Stomach (tissue), 19 donors: ENCODE measurements at places on chromosomes 12 and 14.
A peak's percentile ranks its signal among the peaks of the same experiment; 100 is the strongest.

- no peaks in the 10 kb centered on the region for H3K27me3 ChIP-seq
- no peak overlapping the region for H3K4me3 ChIP-seq
- peak; percentile 37 for DNase-seq
- H3K27ac ChIP-seq: no peak overlapping the region
These were observed 209.6 kb downstream of the CRADD start for GRCh38 chr12:93886533-93887511.

DNA sequence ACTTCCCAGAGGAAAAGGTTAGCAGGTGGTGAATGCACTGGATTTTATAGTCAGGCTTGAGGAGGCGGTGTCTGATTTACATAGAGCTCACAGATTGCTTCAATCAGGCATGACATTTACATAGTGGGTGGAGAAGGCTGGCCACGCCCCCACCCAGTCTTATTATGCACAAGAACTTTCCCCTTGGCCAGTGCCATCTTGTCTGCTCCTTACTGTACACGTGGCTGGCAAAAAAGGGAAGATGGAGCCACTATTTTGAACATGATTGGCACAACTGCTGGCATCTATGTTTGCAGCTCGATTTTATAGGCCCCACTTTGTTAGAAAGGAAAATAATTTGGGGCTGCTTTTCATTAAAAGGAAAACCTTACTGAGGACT lies 10.9 kb upstream of the LGMN start:
- no peaks in the 10 kb centered on the region for H3K36me3 ChIP-seq
- no peaks in the 10 kb centered on the region for H3K4me1 ChIP-seq
- no peaks in the 10 kb centered on the region for H3K27me3 ChIP-seq
- H3K27ac ChIP-seq: no peak overlapping the region

DNA sequence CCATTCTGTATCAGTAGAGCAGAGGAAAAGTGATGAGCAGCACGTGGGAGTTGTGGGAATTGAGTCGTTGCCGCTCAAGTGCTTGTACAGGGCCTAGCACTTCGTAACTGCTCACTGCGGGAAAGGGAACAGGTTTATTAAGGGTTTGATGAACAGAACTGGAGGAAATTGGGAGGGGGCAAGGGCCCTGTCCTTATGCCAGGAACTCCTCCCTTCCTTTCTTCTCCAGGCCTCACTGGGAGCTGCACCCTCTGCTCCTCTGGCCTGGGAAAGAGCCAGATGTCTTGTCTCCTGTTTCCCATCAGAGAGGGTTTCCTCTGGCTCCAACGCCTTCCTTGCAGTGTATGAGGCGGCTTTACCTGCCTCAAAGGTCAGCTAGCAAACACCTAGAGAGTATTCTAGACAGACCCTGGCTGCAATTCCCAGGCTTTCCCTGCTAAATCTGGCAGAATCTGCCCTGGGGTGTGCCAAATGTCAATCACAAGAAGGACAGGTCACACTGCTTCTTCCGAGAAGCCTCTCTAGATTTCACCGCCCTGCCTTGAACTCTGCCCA lies 78.4 kb downstream of the NTF3 start:
- DNase-seq: no peak
- H3K27me3 ChIP-seq: no peaks in the 10 kb centered on the region
- H3K4me1 ChIP-seq: no peaks in the 10 kb centered on the region
- H3K27ac ChIP-seq: no peak overlapping the region
- H3K4me3 ChIP-seq: no peak overlapping the region

DNA sequence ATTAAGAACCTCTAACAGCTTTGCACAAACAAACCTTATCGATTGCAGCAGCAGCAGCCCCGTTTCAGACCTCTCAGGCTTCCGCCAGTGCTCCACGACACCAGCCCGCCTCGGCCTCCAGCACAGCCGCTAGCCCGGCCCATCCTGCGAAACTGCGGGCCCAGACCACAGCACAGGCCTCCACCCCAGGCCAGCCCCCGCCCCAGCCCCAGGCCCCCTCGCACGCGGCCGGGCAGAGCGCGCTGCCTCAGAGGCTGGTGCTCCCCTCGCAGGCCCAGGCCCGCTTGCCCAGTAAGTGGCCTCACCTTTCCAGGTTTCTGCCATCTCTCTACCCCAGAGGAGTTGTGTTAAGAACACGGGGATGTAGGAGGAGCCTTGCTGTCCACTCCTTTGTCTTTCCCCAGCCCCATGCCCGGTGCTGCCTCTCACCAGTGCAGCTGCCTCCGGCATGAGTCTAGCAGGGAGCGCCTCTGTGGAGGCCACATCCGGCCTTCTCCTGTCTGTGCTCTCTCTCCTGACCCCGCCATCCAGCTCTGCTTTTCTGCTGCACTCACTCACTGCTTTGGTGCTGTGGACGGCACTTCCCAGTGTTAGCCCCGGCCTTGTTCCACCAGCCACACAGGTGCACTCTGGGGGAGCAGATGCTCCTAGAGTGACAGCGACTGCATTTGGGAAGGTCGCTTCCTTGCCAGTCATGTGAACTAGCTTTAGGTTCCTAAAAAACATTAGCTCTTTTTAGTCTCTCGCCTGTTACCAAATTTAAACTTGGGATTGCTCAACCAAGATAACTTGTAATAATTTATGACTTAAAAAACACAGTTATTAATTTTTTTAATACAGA lies 71.5 kb downstream of the EP400 start:
- no peak for DNase-seq
- H3K27ac ChIP-seq: no peak overlapping the region
- peaks cover 100% of the 10 kb centered on the region for H3K36me3 ChIP-seq
- no peaks in the 10 kb centered on the region for H3K27me3 ChIP-seq
- no peak overlapping the region for H3K4me3 ChIP-seq

DNA sequence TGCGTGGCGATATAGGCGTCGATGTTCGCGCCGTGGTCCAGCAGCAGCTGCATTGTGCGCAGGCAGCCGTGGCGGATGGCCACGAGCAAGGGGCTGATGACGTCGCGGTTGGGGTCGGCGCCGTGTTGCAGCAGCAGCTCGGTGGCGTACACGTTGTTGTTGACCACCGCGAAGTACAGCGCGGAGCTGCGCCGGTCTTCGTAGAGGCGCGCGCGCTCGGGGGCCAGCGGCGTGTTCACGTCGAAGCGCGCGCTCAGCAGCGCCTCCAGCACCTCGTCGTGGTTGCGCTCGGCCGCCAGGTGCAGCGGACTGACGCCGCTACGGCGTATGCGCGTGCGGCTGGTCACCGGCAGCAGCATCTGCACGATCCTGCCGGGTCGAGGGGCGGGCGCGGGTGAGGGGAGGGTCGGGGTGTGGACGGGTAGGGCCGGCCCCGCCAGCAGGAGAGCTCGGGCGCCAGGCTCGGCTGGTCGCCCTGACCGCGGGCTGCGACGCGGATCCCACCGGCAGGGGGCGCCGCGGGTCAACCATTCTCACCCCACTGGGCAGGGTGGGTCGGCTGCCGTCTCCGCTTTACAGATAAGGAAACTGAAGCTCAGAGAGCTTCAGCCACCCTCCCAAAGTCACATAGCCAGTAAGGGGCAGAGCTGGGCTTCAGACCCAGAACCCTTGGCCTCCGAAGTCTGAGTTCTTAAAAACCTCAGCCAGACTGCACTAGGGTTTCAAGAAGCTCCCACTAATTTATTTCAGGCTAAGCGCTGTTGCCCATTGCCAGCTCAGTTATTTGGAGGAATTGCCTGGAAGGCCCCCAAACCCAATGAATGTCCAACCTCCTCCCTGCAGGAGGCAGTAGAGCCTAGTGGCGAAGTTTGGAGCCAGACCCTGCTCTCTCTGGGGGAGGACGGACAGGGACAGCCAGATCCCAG lies 12.4 kb downstream of the FAM181A start:
- peak overlapping the region; percentile 33 for H3K4me3 ChIP-seq
- peaks cover 7% of the 10 kb centered on the region for H3K4me1 ChIP-seq
- peak; percentile 84 for DNase-seq
- H3K36me3 ChIP-seq: peaks cover 31% of the 10 kb centered on the region

GRCh38 chr14:94682061-94682516 lies 69.9 kb downstream of the SERPINA3 start:
- no peak overlapping the region for H3K27ac ChIP-seq
- H3K4me1 ChIP-seq: no peaks in the 10 kb centered on the region
- no peak overlapping the region for H3K4me3 ChIP-seq
- H3K27me3 ChIP-seq: peaks cover 44% of the 10 kb centered on the region

DNA sequence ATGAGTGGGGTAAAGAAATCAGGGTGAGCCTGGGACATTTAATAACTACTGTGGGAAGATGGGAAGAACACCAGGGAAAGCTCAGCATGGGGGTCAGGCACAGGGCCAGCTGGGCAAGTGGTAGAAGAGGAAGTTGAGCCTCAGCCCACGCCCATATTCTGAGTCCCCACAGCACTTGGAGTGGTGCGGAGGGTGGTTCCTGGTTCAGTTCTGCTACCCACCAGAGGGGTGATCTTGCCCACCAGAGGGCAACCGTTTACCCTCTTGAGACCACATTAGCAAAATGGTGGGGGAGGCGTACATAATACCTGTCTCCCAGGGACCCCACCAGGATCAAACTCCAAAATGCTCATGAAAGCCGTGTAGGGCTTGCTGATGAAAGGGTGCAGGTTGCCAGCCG lies 16.8 kb upstream of the ANKRD33 start:
- DNase-seq: no peak
- H3K36me3 ChIP-seq: no peaks in the 10 kb centered on the region
- no peak overlapping the region for H3K27ac ChIP-seq

- peaks cover 5% of the 10 kb centered on the region for H3K4me1 ChIP-seq
- peaks cover 100% of the 10 kb centered on the region for H3K36me3 ChIP-seq
- no peaks in the 10 kb centered on the region for H3K27me3 ChIP-seq
These were observed 86.5 kb upstream of the ZFP36L1 start for GRCh38 chr14:68879321-68879781.

- no peak overlapping the region for H3K4me3 ChIP-seq
- DNase-seq: no peak
- no peaks in the 10 kb centered on the region for H3K36me3 ChIP-seq
- H3K4me1 ChIP-seq: peaks cover 5% of the 10 kb centered on the region
- no peaks in the 10 kb centered on the region for H3K27me3 ChIP-seq
These were observed 7.8 kb downstream of the STX2 start for GRCh38 chr12:130831246-130831645.

DNA sequence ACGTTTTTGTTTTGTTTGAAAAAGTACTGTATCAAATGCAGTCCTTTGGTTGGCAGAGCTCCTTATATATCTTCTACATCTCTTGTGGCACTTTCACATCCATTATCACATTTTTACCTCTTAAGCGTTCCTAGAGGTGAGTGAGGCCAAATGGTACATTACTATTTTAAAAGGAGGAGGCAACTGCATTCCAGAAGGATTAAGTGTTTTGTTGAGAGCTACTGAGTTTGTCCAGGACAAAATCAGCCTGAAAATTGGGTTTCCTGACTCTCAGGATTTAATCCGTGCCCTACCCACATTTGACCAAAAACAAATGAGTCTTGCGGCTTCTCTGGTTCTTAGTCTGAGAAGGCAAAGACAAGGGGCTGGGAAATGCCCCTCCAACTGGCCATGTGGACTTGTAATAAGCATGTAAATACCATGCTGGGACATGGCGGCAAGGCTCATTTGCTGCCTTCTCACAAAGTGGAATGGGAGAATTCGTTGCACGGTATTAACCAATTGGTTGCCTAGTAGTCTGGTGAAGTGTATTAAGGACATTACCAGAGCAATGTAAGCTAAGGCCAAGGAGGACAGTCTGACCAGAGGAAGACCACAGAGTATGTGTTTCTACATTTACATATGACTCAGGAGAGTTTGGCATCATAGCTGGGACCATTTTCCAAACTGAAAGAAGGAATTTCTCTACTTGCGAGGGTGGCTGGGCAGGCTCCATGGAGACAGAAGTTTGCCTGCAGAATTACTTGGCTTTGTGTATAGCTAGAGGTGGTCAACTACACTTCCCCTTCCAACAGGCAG lies 175.8 kb upstream of the PLXNC1 start:
- H3K4me3 ChIP-seq: no peak overlapping the region
- H3K27me3 ChIP-seq: no peaks in the 10 kb centered on the region
- H3K4me1 ChIP-seq: no peaks in the 10 kb centered on the region
- DNase-seq: no peak
- no peaks in the 10 kb centered on the region for H3K36me3 ChIP-seq

GRCh38 chr12:77060136-77060882 lies 5.1 kb downstream of the E2F7 start:
- H3K27me3 ChIP-seq: peaks cover 4% of the 10 kb centered on the region
- H3K4me3 ChIP-seq: no peak overlapping the region
- H3K4me1 ChIP-seq: peaks cover 28% of the 10 kb centered on the region
- H3K36me3 ChIP-seq: no peaks in the 10 kb centered on the region
- H3K27ac ChIP-seq: no peak overlapping the region

- H3K4me1 ChIP-seq: no peaks in the 10 kb centered on the region
- no peak overlapping the region for H3K27ac ChIP-seq
- no peaks in the 10 kb centered on the region for H3K36me3 ChIP-seq
- no peak for DNase-seq
- no peaks in the 10 kb centered on the region for H3K27me3 ChIP-seq
- H3K4me3 ChIP-seq: no peak overlapping the region
These were observed 65.3 kb downstream of the TUNAR start for GRCh38 chr14:95941897-95942296.

DNA sequence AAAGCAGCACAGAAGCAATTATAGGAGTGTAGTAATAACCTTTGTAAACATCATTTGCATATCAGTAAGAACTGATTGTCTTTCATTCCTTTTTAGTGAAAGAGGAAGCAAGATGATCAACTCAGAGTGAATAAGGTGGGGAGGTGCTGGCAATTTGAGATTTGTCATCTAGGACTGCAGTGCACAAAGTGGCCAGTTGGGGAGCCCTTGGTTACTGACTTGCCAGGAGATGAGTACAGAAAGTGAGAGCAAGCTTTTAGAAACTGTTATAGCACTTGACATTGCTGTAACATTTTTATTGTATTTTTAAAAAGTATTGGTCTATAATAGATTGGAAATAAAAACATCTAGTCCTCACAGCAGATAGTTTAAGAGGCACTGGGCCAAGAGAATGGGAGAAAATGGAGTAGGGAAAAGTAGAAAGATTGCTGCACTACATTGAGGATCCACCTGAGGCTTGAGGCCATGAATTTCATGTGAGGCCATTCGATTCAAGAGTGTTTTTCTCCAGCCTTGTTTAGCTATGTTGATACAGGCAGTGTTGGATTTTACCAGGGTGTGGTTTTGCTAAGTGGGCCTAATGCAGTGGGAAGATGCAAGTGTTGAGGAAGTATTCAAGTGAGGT lies 98.2 kb downstream of the SNAPC1 start:
- peak; percentile 47 for DNase-seq
- no peaks in the 10 kb centered on the region for H3K36me3 ChIP-seq
- no peak overlapping the region for H3K27ac ChIP-seq
- no peak overlapping the region for H3K4me3 ChIP-seq
- H3K27me3 ChIP-seq: no peaks in the 10 kb centered on the region

DNA sequence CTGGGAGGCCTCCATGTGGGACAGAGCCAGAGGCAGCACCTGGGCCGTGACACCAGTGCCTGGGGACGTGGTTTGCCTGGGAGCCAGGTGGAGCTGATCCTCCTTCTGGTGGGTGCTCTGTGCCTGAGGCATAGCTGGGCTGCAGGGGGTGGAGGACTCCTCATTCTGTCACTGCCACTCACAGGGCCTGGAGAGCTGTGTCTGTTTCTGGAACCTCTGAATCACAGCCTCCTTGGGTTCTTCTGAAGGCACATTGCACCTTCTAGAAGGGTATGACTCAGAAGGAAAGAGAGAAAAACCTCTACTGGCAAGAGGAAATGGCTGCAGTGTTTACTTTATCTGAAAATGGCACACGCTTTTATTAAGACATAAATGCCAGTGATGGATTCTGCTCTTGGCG lies 659.8 kb downstream of the VRK1 start:
- no peak overlapping the region for H3K4me3 ChIP-seq
- peak; percentile 20 for DNase-seq
- no peaks in the 10 kb centered on the region for H3K36me3 ChIP-seq
- peaks cover 16% of the 10 kb centered on the region for H3K4me1 ChIP-seq
